ENCODE measurements at places on chromosomes 1 and 21. TPM values are rescaled to one million over a fixed set of nuclear protein-coding genes. Genes with fewer than 3 reads are reported as not detected.

DNA sequence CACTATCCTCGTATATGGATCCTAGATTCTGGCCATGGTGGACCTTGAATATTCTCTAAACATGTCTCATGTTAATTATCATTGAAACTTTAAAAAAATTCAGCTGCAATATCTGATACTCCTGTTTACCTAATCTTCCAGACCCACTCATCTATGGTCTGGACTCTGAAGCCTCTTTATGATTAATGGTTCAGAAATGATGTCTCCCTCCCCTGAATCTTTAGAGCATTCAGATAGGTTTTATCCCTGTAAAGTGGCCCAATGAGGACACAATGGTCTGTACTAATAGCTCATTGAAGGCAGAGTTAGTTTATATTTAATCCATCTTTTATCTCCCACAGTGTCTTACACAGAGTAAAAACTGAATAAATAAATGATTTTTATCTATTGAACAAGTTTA lies 53.0 kb upstream of the DUSP10 start:
- no peak for ATAC-seq

DNA sequence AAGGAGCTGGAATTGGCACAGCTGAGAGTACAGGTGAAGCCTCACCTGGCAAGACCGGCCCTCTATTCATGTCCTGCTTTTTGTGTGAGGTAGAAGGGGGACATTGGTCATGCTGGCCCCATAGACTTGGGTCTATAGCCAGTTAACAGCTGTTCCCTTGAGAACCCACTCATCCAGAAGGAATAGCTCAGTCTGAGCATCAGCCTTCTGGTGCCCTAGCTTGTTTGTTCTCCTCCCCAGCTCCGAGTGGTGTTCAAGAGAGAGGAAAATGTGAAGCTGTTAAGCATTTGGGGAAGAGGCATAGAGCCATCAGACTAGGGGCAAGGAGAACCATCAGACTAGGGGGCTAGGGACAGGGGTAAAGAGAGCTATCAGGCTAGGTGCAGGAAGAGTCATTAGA lies 290.9 kb downstream of the SIPA1L2 start:
- no peak for ATAC-seq

- no peak for ATAC-seq
Measured at GRCh38 chr1:170768929-170769328, 105.0 kb downstream of the PRRX1 start.

DNA sequence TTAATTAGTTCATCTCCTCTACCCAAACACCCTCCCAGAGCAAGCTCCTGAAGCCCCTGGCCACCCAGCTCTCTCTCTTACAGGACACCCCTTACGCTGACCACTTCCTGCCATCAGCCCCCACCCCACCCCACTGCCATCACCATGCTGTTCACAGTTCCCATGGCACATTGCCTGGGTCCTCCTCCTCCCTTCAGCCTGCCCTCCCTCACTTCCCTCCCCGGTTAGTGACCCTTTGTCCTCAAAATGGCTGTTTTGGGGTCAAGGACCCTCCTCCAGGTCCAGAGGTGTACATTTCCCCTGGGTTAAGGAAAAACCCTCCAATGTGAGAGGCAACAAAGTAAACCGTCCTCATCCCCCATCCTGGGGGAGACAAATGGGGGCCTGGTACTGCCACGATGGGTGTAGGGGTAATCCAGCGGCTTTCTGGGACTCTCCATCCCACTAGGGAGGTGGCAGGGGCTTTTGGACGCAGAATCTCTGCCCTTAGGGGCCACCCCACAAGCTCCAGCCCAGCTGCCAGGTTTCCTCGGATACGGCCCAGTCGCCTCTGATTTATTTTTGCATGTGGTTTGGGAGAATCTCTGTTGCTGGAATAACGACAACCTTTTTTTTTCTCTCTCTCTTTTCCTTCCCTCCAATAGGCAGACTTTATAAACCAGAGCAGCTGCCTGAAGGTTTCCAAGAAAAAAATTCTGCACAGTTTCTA lies 8.5 kb downstream of the CAMK2N1 start:
- ATAC-seq, result no peak

DNA sequence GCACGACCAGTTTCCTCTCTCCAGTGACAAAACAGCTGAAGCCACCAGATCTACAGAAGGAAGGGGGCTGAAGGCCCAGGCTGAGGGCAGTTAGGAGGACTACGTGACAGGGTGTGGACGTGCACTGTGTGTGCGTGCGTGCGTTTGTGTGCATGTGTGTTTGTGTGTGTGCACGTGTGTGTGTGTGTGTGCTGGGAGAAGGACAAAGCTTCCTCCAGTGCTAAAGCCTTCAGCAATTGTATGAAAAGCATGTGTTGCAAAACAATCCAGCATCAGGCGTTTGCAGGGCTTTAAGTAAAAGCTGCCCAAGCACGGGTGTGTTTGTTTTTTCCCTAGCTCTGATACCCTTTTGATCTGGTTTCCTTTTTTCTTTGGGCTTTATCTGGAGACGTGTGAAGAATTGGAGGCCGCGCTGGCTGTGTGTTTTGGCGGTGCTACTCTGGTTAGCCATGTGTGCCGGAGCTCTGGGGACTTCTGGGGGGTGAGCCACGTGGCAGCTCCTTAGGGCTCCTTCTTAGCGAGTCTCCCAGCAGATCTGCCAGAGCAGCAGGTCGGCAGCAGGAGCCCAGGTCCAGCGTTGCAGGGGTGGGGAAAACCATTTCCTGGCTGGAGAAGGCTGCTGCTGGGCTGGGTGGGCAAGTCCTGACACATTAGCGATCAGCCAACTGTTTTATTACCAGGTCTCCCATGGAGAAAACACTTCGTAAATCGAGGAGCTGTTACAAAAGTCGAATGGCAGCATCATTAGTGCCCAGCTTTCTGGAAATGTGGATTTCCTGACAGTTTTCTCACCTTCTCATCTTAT lies 73.4 kb downstream of the UCK2 start:
- no peak for ATAC-seq

DNA sequence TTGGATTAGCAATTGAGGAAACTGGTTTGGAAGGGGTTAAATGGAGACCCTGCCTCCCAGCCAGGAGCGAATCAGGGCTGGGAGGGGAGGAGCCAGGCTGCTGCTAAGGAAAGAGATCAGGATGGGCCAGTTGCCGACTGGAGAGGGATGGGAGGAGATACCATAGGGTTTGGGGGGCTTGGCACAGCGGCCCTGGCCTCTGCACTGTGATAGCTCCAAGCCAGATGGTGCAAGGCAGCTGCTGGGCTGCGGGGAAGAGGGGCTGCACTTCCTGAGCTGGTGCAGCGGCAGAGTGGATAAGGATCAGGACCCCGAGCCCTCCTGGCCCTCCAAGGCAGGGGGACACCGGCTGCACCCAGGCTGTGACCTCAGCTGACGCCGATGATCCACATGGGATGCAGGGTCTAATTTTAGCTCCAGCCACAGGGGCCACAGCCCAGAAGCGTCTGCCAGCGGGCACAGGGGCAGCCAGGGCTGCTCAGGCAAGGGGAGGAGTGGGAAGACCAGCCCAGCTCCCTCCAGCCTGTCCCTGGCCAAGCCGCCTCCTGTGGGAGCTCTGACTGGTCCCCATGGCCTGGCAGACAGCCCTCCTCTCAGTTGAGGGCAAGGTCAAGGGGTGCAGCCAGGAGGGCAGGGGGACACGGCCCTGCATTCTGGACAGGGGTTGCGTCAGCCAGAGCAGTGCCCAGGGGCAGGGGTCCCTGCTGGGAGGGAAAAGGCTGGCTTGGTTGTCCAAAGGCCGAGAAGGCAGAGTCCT lies at the start of gene EXTL1:
Gene EXTL1, plus strand, starts transcription at position 129 of the 757 bp plus-strand sequence. CDS start 872 bp downstream, outside the sequence.
- no peak for ATAC-seq

DNA sequence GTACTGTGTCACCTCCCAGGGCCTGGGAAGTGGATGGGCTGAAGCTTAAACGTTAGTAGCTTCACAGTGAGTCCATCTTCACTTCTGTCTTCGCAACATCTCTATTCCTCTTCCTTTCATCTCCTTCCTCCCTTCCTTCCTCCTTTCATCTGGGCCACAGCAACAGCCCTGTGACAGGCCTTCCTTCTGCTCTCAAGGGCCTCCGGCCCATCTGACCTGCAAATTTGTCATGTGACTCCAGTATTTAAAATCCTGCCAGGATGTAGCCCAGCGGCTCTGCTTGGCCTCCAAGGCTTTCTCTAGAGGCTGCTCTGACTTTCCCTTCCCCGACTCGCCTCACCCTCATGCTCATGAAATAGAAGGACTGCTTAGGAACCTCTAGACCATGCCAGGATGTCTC lies 10.9 kb upstream of the BATF3 start:
- ATAC-seq, result no peak

DNA sequence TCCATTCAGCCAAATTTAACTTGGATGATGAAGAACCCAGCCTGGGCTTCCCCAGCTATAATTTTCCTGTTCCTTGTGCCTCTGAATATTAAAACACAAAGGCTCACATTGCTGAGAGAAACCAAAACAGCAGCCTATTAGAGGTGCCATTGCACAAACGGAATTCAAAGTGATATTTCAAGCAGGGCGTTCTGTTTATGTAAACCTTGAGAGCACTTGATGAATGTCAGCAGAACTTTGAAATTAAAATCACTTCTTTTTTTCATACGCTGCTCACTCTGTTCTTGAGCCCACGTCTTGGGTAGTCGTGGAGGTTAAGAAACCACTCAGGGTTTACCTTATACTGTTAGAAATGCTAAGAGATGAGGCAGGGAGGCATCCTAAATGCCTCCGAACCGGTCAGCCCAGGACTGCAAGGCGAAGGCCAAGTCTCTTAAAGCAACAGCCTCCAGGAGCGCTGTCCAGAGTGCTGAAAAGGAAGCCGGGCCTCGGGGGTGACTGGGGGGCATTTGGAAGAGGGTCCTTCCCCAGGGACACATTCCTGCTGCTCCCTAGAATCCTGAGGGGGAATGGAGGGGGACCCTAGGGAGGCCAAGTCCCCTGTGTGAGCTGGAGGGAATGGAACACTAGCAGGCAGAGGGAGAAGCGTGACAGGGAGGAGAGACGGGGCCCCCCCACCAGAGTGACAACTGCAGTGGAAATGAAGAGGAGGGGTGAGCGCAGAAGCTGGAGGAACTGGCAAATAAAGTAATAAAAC lies 154.8 kb upstream of the VAMP3 start:
- no peak for ATAC-seq

Gene TMOD4
- total RNA-seq, result not detected

GRCh38 chr1:230157420-230158390 lies 90.7 kb downstream of the GALNT2 start:
- ATAC-seq, result no peak

DNA sequence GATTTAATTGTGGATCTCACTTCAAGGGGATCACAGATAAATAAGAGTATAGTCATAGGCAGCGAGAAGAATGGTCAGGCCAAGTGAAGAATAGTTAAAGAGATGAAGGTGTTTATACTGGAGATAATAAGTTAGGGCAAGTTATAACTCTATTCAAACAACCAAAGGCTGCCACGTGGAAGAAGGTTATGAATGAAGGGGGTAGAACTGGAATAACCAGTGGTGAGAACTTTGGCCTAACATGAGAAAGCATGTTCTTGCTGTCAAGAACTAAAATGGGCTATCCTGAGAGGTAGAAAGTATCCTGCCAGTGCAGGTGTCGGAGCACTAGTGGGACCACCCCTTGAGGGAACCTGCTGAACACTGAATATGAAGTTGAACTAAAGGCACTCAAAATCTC lies 49.6 kb upstream of the EDEM3 start:
- ATAC-seq, result no peak

- ATAC-seq, result no peak
Measured at GRCh38 chr1:212977781-212978645, 27.7 kb downstream of the VASH2 start.

Gene IFNLR1
- total RNA-seq, result 0.93 TPM

Gene FAM72C
- 1.4 TPM for total RNA-seq

DNA sequence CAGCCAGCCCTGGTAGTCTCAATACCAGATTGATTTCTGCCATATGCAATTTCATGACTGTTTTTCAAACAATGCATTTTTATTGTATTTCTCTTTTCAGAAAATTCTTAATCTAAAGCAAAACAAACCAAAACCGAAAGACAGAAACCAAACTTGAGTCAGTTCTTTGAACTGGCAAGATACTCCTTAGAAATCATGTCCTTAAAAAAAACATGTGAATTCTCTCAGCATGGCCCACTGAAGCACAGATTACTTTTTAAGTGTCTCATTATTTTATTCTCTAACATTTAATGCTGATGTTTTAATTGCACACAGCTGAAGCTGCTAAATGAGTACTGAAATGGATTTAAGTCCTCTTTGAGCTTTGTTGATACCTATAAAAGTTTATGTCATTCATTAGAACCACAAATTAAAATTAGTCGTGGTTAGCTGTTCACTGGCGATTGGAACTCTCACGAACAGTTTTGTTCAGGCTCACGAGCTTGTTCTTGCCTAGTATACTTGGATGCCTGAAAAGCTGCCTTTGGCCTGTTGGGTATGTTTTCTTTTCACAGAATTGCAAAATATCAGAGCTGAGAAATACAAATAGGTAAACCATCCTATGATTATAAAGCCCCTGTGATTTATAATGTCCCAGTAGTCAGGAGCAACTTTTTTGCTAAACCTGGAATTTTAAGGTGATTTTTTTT lies 87.5 kb downstream of the CAMTA1 start:
- no peak for ATAC-seq

DNA sequence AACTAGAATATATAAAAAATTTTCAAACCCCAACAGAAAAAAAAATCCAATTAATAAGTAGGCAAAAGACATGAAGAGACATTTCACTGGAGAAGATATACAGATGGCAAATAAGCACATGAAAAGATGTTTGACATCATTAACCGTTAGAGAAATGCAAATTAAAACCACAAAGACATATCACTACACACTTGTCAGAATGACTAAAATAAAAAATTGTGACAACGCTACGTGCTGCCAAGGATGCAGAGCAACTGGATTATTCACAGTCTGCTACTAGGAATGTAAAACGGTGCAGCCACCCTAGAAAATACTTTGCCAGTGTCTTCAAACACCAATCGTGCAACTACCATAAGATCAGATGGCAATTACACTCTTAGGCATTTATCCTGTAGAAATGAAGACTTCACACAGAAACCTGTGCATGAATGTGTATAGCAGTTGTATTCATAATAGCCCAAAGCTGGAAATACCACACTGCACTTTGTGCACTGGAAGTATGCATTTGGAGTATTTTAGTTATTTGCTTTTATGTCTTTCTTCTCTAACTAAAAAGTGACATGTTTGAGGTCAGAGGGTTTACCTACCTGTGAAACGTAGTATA lies 75.3 kb upstream of the PALMD start:
- no peak for ATAC-seq

- ATAC-seq, result peak; percentile 50
Measured at GRCh38 chr1:39238476-39238875, 34.0 kb downstream of the MACF1 start.

DNA sequence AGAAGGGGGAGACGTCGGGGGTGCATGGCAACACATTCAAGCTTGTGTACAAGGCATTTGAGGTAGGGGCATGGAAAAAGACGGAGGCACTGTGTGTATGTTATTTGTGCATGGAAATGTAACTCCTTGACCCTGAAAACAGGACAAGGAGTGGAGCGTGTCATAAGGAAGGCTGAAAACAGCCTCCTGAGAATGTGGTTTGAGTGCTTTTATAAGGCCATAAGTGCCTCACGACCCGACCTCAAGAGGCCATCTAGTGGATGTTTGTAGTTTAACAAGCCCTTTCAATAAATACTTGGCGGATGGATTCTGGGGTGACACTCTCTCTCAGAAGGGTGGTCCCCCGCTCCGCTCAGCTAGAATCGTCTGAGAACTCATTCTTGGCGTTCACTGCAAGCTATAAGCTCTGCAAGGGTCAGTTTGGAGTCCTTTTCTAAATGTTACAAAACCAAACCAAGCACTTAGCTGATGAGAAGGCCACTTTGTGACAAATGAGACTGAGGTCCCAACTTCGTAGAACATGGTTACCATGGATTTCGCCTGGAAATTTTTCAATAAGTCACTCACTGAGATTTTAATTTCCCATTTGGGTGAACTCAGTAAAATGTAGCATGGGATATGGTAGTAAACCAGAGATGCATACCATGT lies 38.8 kb upstream of the CLCA4 start:
- no peak for ATAC-seq

Gene RIMKLA
- total RNA-seq, result 2.9 TPM
